ENCODE measurements at places on chromosomes 7 and 10. TPM values are rescaled to one million over a fixed set of nuclear protein-coding genes. Genes with fewer than 3 reads are reported as not detected.

- DNase-seq = no peak
These were observed 18.8 kb downstream of the MRPS24 start for GRCh38 chr7:43850348-43851116.

- peak; percentile 27 for DNase-seq
These were observed 26.1 kb downstream of the IL2RA start for GRCh38 chr10:6035931-6036575.

DNA sequence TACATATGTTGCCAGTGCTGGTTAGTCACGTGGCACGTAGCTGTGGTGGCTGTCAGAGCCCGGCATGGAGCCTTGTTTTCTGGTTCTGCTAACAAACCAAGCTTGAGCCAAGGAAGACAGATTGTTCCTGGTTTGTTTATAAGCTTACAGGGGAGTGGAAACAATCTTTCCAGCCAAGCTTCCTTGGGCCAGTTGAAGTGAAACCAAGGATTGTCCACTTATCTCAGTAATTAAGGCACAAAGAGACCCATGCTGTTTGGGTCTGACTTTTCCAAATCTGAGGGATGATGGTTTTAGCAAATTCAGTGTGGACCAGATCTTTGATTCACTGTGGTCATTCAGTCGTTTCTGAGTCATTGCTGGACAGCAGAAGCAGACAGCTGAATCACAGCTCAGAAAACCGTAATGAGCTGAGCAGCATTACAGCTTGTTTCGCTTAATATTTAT is 297.3 kb upstream of the COBL start:
- DNase-seq = no peak

DNA sequence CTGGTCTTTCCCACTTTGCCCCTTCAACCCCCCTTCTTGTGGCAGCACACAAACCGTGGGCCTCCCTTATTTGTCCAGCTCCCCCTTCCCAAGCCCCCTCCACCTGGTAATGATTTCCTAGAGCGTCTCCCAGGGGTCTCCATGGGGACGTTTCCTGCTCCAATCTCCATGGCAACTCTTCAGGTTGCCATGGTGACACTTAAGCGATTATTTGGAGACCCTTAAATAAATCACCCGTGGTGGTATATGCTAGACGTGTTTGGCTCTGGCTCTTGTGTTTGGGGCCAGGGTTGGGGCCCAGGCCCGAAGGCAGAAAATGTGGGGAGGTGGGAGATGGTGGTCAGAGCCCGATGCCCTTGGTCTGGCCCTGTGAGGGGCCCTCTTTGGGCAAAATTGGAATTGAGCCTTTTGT is 41.1 kb upstream of the DLG5 start:
- no peak for DNase-seq

The PIP gene
- total RNA-seq = not detected

- DNase-seq = no peak
These were observed 7.4 kb upstream of the VIM start for GRCh38 chr10:17220652-17221100.

The MET gene
- 54.1 TPM for total RNA-seq

DNA sequence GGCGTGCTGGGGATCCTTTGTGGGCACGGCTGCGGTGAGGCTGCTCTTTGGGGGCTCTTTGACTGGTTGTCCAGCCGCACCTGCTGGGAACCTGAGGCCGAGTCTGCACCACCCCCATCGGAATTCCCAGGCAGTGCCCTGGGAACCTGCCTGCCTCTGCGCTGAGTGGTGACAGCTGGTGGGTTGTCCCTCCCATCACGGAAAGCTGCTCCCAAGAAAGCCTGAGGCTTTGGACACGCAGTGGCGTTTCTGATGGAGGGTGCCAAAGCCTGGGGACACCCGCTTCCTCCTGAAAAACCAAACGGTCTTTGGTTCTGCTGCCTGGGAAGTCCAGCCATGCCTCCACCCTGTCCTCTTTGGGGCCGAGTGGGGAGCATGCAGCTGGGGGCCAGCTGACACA is 21.4 kb upstream of the SHH start:
- no peak for DNase-seq

DNA sequence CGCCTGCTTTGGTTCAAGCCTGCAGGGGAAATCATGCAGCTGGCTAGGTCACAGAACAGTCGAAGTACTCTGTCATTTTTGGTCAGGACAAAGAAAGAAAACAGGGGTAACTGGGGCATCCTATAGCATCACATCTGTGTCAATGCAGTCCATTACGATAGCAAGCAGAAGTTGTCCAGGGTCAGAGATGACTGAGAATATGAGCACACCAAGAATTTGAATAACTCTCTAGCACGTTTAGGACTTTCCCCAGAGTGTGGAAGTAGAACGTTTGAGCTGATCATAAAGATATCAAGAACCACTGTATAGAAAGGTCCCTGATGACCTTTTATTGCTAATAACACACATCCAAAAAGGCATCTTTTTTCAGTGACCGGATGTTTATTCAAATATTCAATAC is 12.7 kb upstream of the HECW1 start:
- DNase-seq = no peak

- peak; percentile 30 for DNase-seq
These were observed 42.1 kb downstream of the KCNH2 start for GRCh38 chr7:150936018-150936417.

DNA sequence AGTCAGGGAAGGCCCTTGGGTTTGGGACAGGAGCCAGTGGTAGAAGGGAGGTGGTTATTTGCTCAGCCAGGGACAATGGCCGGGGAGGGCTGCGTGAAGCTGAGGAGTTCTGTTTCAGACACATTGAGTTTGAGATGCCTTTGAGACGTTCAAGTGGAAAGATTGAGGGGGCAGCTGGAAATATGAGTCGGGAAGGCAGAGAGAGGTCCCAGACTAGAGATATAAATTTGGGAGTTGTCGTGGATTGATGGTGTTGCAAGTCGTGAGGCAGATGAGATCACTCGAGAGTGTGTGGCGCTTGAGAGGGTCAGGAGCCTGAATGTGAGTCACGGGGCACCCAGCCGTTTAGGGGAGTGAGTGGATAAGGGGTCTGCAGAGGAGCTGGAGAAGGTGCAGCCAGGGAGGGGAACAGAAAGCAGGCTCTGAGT is 73.3 kb downstream of the ZMIZ1 start:
- no peak for DNase-seq

The OR2A12 gene
- not detected for total RNA-seq

GRCh38 chr7:120989257-120990220 is 1.0 kb downstream of the CPED1 start:
- DNase-seq = no peak

DNA sequence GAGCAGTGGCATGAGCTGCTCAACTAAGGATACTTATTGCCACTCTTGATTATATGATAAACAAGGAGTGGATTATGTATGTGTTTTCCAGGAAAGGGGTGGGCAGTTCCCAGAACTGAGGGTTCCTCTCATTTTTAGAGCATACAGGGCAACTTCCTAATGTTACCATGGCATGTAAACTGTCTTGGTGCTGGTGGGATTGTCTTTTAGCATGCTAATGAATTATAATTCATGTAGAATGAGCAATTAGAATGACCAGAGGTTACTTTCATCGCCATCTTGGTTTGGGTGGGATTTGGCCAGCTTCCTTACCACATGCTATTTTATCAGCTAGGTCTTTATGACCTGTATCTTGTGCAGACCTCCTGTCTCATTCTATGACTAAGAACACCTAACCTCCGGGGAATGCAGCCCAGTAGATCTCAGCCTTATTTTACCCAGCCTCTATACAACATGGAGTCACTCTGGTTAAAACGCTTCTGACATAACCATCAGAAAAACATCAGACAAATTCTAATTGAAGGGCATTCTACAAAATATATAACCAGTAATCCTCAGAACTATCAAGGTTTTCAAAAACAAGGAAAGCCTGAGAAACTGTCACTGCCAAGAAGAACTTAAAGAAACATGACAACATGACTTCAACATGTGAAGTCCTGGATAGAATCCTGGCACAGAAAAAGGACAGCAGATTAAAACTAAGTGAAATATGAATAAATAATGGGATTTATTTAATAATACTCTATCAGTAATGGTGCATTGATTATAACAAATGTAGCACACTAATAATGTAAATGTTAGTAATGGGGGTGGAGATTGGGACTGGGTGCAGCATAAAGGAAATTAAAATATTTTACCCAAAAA is 365.0 kb downstream of the SEMA3D start:
- no peak for DNase-seq

The ZNF804B gene
- not detected for total RNA-seq

- no peak for DNase-seq
These were observed 724 bp downstream of the CAPZA2 start for GRCh38 chr7:116862951-116863670.

Data from ureter (tissue), 1 donor.